ENCODE measurements at places on chromosomes 2 and 18.

DNA sequence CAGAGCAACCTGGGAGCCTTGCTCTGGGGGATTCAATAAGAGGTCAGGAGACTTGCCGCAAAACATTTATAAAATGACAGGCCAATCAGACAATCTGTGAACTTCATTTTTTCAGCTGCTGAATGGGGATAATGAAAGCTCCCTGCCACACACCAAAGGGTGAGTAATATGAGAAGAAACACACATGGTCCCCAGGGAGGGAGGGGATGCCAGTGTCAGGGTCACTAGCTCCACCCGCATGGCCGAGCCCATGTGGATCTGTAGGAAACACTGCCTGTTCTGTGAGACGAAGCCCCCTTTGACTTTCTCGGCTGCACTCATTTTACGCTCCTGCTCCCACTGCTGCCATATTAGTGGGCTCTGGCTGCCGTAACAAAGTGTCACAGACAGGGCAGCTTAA lies 521.0 kb upstream of the RAB6C start:
- DNase-seq = no peak

GRCh38 chr18:61748004-61748403 lies 144.8 kb downstream of the RNF152 start:
- no peak for DNase-seq

DNA sequence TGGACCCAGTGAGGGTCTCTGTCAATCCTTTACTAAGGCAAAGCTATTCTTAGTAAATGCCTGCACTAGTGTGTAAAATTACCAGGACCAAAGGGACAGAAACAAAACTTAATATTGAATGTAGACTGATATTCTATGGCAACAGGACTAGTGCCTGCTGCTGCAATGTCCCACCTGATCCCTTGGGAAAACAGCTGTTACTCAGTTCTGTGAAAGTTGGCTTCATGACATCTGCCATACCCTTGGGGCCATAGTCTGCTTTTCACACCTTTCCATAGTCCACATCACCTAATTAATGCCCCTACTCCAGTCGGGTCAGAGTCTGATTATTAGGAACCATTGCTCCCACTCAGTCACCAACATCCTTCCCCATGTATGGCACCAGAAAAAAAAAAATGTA lies 14.5 kb downstream of the DNAJC27 start:
- no peak for DNase-seq

GRCh38 chr2:177328056-177328455 lies 63.5 kb upstream of the NFE2L2 start:
- DNase-seq = no peak

DNA sequence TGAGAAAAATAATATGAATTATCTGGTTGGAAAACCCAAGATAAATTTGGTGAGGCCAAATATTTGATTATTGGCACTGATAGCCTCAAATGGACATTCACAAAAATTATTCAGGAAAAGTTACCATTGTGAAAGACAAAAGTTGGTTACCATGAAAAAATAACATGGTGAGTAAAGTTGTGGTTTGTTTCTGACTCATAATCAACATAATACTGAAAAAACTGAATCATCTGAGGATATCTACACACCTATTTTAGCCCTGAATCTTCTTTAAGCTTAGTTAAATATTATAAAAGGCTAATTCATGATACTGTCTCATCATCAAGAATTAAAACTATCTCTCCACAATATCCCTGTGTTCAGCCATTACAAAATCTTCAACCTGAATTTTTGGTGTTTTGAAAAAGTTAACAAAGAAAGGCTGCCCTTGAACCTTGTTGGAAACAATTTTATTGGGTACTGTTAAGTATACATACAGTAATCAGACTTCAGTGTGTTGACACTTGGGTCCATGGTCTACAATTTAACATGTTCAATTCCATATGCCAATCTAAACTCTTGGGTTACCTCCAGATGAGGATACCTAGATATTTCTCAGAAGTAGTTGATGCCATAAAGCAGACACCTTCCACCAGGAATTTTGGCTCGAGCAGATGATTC lies 607.5 kb upstream of the SLC39A10 start:
- no peak for DNase-seq

GRCh38 chr2:150141226-150142001 lies 346.1 kb downstream of the RND3 start:
- no peak for DNase-seq

GRCh38 chr18:63100630-63101055 lies 218.9 kb downstream of the BCL2 start:
- DNase-seq = no peak

DNA sequence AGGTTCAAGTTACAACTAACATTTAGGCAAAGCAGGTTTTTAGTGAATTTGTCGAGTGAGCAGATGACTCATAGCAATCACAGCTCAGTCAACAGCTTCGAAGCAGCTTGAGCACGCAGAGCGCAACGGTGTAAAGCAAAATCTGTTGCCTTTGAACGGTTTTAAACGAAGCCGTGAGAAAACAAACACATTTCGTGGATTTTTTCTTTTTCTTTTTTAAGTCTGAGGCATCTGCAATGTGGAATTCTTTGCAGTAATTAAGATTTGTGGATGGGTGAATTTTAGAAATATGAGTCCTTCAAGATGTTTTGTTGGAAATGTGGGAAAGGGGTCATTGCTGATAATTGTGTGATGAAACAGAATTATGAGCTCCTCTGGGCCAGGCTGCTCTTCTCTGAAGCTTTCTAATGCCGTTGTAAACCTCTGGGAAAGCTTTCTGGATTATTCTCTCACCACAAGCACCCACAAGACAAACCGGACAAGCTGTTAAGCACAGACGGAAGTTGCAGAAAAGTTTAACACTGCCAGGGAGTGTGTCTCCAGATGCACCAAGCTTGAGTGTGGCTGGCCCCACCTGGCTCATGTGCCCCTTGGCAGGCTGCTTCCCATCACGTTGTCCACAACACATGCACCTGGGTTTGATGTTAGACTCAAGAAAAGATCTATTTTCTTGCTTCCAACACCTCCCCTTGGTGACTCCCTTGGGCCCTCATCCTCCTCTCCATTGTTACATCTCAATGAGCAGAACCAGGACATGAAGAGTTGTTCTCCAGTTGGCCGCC lies 224.7 kb downstream of the ACKR3 start:
- DNase-seq = no peak

GRCh38 chr2:201406077-201406662 lies 45.1 kb downstream of the TRAK2 start:
- no peak for DNase-seq

DNA sequence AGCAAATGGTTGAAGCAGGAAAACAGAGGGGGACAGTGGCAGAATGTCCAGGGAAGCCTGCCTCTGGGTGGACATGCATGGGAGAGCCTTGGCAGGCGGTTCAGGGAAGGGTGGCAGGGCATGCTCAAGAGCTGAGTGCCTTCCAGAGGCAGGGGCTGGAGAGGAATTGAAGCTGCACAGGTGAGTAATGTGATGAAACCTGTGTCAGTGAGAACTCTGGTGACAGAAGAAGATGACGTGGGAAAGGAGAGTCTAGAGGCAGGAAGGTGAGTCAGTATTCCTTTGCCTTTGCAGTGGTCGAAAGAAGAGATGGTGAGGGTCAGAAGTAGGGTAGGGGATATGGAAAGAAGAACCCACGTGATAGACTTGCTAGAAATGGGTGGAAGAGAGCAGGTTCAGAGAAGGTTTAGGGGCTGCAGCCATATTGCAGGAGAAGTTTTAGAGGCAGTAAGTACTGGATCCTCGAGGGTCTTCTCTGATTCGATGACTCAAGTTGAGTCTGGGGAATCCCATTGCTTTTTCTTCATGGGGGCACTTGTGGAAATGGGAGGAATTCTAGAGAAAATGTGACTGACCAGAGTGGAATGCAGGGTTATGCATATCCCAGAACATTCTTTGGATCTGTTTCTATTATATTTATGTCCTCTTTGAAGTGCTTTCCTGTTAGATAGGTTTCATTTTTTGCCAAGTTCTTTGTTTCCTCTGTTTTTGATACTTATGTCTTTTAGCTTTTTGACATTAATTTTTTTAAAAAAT lies 37.4 kb downstream of the TMEM87B start:
- no peak for DNase-seq

GRCh38 chr2:55776479-55776878 lies 82.8 kb upstream of the PNPT1 start:
- DNase-seq = no peak

DNA sequence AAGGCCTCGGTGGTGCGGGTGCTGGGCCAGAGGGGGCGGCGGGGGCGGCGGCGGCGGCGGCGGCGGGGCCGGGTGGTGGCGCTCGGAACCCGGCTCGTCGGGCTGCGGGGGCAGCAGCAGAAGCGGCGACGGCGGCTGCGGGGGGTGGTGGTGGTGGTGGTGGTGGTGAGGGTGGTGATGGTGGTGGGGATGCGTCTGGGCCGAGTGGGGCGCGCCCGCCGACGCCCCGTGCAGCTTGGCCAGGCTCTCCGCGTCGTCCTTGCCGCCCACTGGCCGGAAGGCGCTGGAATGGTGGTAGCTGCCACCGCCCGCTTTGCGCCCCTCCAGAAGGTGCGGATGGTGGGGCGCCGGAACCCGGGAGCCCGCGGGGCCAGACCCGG lies 4.4 kb downstream of the SKOR2 start:
- no peak for DNase-seq

GRCh38 chr18:58844871-58845270 lies 19.8 kb upstream of the ZNF532 start:
- DNase-seq = no peak

GRCh38 chr2:66435549-66435875 lies 587 bp downstream of the MEIS1 start:
- DNase-seq = no peak

- no peak for DNase-seq
Observed at GRCh38 chr18:63096327-63096874, 223.2 kb downstream of the BCL2 start.

- DNase-seq = peak; percentile 43
Observed at GRCh38 chr18:57077786-57078552, 68.9 kb upstream of the BOD1L2 start.

DNA sequence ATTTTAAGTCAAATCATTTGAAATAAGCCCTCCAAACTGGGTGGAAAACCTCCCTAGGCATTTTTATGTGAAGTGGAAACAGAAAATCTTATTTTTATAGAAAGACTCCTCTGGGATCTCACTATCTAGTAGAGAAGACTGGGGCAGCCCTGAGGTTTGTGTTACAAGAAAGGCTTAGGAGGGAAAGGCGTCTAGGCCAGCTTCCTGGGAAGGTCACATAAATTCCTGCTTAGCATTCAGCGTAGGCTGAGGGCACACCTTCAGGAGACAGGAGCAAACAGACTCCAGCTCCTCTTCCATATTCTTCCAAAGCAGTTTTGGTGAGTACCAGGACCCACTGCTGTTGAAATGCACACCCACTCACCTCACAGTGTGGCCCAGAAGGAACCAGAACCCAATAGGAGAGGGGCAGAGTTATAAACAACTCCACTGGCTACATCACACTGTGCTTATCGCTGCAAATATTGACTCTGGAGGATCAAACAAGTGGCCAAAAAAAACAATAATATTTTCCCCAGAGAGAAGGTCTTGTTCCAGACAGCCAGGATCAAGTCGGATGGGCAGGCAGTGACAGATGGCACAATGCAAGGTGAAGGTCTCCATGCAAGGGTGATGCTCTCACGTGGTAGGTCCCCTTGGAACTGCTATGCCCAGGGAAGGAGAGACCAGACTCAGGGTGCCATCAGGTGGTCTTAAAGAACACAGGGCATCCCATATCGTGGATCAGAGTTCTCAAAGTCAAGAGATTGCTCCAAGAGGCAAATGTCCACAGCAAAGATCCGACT lies 17.7 kb upstream of the IGFBP2 start:
- no peak for DNase-seq

DNA sequence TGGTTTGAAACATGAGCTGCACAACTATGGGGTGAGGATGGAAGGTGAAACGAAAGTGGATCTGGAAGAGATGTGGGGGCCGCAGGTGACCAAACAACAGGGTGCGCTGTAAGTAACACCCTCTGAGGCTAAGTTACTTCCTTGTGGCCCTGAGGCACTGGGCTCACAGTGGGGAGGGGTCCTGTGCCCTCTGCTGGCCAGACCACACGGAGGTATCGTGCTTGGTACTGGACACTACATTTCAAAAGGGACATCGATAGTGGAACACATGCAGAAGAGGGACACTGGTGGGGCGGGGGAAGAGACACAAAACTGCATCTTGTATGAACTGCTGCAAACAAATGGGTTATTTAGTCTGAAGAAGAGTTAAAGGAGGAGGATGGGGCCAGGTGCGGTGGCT lies 110.6 kb downstream of the CLIP4 start:
- no peak for DNase-seq

DNA sequence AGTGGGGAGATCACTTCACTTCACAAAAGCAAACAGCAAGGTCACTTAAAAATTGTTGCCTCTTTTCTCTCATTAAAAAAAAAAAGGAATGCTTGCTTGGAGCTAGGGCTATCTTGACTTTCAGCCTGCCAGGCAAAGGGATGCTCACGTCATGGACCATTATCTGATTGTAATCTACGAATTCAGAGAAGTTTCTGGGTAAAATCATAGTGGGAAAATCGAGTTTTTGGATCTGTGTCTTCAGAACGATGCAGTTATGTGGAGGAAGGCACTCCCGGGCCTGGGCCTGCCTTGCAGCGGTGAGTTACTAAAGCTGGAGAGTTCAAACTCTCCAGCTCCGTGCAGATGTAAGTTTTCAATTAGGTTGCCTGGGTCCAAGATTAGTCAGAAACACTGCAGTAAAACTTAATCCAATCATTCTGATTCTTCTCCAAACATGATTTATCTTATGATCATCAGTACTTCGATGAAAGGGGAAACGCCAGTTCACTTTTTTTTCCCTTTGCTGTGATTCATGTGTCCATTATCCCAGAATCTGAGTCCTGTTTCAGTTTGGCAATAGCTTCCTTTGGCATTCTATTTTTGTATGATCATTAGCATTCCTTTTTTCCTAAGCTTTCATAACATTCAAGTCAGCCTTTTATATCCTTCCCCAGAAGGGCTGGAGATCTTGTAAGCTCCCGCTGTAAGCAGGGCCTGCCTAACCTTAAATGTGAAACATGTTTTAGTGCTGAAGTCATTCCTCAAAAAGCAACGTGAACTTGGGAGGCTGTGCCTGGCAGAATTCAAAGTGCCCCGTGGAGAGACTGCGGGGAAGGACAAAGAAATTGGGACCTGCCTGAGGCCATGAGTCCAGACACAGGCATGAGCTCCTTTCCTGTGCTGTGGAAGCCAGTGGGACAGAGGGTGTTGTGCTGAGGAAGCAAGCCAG lies 119.3 kb upstream of the TWIST2 start:
- DNase-seq = no peak

GRCh38 chr2:201886504-201886903 lies 80.2 kb downstream of the CDK15 start:
- DNase-seq = no peak

- no peak for DNase-seq
Observed at GRCh38 chr18:10377956-10378355, 76.5 kb upstream of the APCDD1 start.

DNA sequence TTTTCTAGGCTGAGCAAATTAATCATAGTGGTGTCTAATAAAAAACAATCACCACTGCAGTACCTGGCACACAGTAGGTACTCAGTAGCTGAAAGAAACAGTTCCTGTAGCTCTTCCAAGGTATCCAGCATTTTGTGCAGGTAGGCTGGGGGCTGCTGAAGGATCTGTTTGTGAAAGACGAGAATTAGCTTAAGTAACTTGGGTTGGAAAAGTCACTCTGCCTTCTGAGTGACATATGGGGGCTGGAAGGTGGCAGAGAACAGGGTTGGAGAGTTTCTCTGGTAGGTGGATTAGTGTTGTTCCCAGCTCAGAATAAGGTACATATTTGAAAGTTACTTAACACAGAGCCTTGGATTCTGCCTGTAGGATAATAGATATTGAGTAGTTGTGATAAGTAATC lies 72.8 kb downstream of the FMNL2 start:
- no peak for DNase-seq

Data from activated T-cell treated with anti-CD3 and anti-CD28 coated beads, Interleukin-2, amount 50 U/mL, for 24 hours (primary cell).